ENCODE measurements at places on chromosomes 5 and 9.

DNA sequence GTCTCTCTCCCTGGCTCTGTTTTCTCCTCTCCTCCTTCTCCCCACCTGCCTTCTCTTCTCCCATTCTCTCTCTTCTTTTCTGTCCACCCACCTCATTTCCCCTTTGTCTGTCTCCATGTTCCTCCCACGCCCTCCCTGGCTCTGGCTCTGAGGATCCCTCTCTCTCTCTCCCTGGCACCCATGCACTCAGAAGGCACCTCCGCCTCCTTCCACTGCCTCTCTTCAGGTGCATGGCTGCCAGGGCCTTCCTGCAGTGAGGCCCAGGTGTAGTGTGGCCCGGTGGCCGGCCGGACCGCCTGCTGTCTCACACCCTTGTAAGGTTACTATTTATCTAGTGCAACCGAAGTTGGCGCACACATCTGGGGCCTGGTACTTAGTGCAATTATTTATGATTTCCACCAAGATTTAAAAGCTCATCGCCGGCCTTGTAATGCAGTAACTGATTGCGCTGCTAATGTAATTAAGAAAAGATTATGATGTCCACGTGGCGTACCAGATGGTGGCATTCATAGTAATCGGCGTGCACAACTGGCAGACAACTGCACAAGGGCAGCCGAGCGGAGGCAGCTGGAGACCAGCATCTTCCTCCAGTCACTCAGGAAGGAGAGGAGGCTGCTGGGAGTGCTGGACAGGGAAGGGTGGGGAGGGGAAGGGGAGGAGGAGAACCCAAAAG lies 50.4 kb upstream of the MVB12B start:
- DNase-seq = no peak

GRCh38 chr5:91373600-91373999 lies 9.5 kb downstream of the ARRDC3 start:
- no peak for DNase-seq

DNA sequence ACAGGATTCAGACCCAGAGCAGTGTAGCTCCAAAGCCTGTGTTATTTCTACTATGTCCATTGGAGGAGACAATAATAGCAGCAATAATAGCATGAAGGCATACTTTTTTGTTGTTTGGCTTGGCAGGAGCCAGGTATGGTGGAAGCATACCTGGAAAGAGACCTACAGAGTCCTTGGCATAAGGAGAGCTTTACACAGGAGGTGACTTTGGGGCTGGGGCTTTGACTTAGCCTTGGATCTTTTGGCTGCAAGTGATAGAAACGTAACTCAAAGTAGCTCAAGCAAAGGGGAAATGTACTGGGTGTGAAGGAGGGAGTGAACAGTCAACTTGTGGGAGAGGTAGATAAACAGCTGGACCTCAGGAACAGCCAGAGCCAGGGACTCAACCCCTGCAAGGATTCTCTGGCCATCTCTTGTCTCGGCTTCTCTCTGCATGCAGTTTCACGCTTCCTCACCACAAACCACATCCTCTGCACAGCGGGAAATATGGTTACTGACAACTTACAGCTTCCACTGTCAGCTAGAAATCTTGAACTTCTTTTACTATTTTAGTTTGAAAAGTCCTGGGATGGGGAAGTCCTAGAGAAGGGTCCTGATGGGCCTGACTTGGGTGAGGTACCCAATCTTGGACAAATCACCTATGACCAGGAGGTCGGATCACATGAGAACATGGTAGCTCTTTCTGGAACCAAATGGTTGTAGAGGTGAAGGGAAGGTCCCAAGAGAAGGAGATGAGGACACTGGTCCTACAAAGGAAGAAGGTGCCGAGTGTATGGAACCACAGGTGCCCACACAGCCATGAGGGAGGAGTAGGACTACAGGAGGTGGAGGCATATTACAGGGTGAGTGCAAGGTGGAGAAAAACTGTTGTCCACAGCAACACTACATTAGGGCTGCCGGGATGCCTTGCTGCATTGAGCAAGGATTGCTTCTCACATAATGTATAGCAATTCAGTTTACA lies 47.0 kb upstream of the TGFBR1 start:
- DNase-seq = peak; percentile 71

DNA sequence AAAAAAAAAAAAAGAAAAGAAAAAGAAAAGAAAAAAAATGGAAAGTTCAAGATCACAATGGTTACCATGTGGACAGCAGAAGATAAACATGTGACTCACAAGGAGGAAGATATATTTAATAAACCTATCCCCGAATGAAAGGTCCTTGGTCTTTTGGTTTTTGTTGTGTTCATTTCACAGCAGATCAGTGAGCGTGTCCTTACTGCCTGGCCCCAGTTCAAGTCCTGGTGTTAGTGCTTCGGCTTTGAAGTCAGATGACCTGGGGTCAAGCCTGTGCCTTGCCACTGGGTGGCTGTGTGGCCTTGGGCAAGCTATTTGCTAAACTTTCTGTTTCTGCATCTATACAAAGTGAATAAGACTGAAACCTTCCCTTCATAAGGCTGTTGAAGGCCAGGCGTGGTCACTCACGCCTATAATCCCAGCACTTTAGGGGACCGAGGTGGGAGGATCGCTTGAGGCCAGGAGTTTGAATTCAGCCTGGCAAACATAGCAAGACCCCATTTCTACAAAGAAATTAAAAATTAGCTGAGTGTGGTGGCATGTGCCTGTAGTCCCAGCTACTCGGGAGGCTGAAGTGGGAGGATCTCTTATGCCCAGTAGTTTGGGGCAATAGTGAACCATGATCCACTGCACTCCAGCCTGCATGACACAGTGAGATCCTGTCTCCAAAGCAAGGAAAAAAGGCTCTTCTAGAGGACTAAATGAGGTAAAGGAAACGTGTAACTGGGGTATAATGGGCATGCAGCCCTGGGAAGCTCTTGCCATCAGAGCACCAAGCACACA lies 94.5 kb upstream of the SPATA31D4 start:
- DNase-seq = no peak

GRCh38 chr5:87282269-87282668 lies 14.6 kb downstream of the RASA1 start:
- no peak for DNase-seq
